Large intestine (tissue), 12 donors: ENCODE measurements at places on chromosomes 2 and 18.
A peak's percentile ranks its signal among the peaks of the same experiment; 100 is the strongest.

DNA sequence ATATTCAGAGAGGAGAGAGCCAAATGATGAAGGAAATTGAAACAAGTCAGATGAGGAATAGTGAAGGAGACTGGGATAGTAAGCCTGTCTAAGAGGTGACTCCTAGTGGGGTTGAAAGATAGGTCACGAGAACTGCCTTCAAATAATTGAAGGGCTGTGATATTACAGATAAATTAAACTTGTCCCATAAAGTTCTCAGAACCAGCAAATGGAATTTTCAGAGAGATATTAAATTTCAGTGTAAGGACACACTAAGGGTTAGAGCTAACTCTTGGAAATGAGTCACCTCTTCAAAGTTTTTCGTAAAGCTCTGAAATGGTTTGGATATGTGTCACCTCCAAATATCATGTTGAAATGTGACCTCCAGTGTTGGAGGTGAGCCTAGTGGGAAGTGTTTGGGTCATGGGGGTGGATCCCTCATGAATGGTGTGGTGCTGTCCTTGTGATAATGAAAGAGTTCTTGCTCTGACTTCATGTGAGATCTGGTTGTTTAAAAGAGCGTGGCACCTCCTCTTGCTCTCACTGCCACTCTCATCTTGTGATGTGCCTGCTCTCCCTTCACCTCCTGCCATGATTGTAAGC, 87.3 kb downstream of the BABAM2 start:
- no peak for DNase-seq
- H3K27ac ChIP-seq: no peak overlapping the region
- H3K27me3 ChIP-seq: no peaks in the 10 kb centered on the region
- H3K4me3 ChIP-seq: no peak overlapping the region
- no peaks in the 10 kb centered on the region for H3K36me3 ChIP-seq

DNA sequence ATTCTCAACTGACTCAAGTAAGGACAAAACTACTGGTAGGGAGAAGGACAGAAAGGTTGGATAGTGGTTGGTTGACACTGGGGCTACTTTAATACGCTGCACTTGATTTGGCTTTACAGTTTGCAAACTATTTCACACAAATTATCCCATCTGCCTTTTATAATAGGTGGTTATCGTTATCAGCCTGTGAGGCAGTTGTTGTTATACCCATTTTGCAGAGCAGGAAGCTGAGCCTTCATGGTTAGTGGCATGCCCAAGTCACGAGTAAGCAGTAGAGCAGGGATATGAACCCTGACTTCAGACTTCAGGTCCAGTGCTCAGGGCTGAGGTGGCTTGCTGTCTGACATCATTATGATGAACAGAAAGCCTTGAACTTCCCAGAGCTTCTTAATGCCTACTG, 5.3 kb downstream of the CTIF start:
- H3K27ac ChIP-seq: no peak overlapping the region
- no peaks in the 10 kb centered on the region for H3K27me3 ChIP-seq
- no peaks in the 10 kb centered on the region for H3K36me3 ChIP-seq
- H3K4me1 ChIP-seq: peaks cover 18% of the 10 kb centered on the region
- no peak for DNase-seq

DNA sequence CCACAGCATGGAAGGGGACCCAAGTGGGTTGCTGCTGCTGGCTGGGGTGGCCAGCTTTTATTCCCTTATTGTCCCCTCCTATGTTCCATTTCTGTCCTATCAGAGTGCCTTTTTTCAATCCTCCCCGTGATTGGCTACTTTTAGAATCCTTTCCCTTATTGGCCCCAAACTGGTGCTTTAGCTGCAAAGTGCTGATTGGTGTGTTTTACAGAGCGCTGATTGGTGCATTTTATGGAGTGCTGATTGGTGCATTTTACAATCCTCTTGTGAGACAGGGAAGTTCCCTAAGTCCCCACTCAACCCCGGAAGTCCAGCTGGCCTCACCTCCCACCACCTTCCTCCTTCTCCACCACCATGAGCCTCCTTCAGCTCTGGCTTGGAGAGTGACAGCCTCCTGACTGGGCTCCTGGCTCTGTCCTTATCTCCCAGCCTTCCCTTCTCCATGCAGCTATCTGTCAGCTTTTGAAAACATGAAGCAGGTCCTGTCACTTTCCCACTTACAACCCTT, 20.7 kb upstream of the PLB1 start:
- no peak for DNase-seq
- peaks cover 15% of the 10 kb centered on the region for H3K4me1 ChIP-seq
- H3K4me3 ChIP-seq: no peak overlapping the region
- H3K27me3 ChIP-seq: no peaks in the 10 kb centered on the region

DNA sequence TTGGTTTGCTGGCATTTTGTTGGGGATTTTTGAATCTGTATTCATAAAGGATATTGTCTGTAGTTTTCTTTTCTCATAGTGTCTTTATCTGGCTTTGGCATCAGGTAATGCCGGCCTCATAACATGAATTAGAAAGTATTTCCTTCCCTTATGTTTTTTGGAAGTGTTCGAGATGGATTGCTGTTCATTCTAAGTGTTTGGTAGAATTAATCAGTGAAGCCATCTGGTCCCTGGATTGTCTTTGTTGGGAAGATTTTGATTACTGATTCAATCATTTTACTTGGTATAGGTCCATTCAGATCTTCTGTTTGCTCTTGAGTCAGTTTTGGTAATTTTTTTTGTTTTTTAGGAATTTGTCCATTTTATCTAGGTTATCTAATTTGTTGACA, 22.3 kb downstream of the KIAA1328 start:
- no peaks in the 10 kb centered on the region for H3K4me1 ChIP-seq
- DNase-seq: no peak
- no peaks in the 10 kb centered on the region for H3K27me3 ChIP-seq
- H3K4me3 ChIP-seq: no peak overlapping the region
- peaks cover 4% of the 10 kb centered on the region for H3K36me3 ChIP-seq

GRCh38 chr2:239047420-239047819, 199.5 kb downstream of the TWIST2 start:
- H3K27me3 ChIP-seq: no peaks in the 10 kb centered on the region
- no peaks in the 10 kb centered on the region for H3K4me1 ChIP-seq
- no peak overlapping the region for H3K27ac ChIP-seq
- DNase-seq: no peak
- no peak overlapping the region for H3K4me3 ChIP-seq

DNA sequence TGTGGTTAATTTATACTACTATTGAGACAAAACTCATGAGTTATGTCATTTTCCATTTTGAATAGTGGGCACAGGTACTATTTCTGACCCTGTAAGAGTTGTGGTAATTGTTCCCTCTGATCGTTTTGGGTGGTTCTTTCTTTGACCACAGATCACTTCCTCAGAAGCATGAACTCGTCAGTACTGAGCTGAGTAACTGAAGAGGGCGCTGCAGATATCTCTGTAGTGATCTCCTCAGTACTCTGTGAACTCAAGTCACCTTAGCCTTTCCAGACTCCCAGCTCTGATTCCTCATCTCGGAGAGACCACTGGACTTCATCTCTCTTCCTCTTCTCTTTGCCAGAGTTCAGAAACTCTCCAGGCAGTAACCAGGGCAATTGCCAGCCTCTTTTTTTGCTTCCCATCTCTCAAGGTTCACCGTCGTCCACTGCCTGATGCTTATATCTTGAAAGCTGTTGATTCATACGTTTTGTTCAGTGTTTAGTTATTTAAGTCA, 9.4 kb upstream of the IL1RL1 start:
- H3K4me1 ChIP-seq: no peaks in the 10 kb centered on the region
- no peaks in the 10 kb centered on the region for H3K36me3 ChIP-seq
- DNase-seq: peak; percentile 19
- H3K27me3 ChIP-seq: no peaks in the 10 kb centered on the region
- no peak overlapping the region for H3K4me3 ChIP-seq
- H3K27ac ChIP-seq: no peak overlapping the region
